ENCODE measurements at places on chromosomes 5 and 9.

DNA sequence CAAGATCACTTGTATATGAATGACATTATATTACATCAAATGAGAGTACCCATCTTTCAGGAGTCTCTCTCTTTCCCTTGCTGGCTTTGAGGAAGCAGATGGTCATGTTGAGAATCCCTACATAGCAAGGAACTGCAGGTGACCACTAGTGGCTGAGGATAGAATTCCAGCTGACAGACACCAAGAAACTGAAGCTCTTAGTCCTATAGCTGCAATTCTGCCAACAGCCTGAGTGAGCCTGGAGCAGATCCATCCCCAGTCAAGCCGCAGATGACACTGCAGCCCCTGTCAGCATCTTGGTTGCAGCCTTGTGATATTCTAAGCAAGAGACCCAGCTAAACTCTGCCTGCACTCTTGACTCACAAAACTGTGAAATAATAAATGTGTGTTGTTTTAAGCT is 531.5 kb downstream of the CSNK1G3 start:
- no peak for DNase-seq

- peak; percentile 87 for DNase-seq
Measured at GRCh38 chr5:138148811-138149210, 9.6 kb upstream of the NME5 start.

DNA sequence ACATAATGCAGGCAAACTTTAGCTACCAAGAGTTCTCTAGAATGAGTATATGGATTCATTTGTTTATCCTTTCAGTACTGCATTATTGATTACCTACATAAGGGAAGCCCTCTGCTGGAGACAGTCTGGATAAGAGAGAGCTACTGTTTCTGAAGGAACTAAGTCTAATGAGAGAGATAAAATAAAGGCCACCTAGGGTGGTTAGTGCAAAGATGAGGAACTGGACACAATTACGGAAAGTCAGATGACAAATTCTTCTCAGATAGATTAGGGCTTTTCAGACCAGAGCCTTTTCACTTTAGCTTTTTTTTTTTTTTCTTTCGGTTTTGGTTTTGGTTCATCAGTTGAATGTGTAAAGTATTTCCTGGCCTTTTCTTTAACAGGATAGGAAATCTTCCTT is 31.3 kb downstream of the ISOC1 start:
- no peak for DNase-seq

DNA sequence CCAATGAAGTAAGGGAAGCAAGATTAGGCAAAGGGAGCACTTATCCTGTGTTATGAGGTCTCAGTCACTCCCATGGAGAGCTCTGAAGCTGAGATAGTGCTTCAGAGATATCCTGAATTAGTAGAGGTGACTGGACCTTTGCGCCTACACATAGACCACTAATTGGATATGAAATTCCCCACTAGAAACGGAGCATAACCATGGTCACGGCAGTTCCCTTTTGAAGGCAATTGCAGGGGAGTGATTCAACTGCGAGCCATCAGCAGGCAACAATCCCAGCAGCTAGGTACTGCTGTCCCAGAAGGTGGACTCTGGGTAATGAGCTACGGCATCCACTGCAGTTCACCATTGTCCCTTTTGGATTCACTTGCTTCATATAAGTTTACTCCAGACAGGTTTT is 267.7 kb upstream of the RASA1 start:
- DNase-seq, result no peak

DNA sequence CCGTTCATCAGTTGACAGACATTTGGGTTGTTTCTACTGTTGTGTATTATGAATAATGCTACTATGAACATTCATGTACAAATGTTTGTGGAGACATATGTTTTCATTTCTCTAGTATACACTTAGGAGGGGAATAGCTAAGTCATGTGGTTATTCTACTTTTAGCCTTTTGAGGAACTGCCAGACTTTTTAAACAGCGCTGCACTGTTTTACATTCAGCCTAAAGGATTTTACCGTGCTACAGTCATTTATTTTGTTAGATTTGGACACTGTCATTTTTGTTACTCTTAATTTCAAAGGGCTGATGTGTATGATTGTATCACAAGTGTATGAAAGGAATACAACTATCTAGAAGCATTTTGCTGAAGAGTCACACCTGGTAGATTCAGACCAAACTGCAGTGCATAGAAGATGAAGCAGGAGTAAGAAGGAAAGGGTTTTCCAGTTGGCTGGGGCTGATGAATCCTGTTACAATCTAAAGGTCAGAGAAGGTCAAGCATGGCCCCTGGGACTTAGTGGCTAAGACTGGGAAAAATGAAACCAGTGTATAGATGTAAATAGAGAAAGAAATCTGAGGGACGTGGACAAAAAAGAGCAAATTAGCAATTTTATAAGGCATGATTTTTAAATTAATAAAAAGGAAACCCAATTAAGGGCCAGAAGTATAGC is 509.7 kb downstream of the PSAT1 start:
- DNase-seq, result peak; percentile 37

- no peak for DNase-seq
Measured at GRCh38 chr9:138094028-138094427, 216.4 kb downstream of the CACNA1B start.

DNA sequence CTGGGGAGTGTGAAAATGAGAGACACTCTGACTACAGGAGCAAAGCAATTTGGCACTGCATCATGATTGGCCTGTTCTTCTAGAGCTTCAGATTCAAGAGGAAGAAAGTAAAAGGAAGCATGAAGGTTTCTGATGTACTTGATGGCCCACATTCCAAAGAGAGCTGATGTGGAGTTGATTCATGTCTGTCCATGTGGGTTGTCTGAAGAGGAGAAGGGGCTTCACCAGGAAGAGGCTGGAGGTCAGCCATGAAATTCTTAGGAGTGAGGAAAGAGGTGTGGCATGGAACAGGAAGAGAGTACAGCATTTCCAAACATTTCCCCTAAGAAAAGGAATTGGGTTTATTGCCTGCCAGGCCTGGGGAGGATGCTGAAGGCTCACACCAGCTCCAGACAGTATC is 70.7 kb downstream of the PTCD2 start:
- no peak for DNase-seq

- no peak for DNase-seq
Measured at GRCh38 chr5:118628660-118629354, 359.5 kb downstream of the DTWD2 start.

DNA sequence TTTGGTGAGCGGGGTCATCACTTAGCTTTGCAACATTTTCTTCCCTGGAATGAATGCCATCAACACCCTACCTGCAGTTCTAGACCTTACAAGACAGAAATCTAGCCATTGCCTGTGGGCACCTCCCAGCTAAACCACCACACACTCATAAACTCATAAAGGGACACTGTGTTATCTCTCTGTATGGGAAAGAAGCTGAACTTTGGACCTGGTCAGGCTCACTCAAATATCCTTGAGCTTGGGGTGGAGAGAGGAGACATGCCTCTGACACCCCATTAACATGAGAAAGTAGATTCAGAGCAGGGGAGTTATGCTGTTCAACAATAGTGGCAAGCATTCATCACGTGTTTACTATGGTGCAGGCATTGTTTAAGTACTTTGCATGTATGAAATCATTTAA is 205.6 kb downstream of the ZNF462 start:
- no peak for DNase-seq

DNA sequence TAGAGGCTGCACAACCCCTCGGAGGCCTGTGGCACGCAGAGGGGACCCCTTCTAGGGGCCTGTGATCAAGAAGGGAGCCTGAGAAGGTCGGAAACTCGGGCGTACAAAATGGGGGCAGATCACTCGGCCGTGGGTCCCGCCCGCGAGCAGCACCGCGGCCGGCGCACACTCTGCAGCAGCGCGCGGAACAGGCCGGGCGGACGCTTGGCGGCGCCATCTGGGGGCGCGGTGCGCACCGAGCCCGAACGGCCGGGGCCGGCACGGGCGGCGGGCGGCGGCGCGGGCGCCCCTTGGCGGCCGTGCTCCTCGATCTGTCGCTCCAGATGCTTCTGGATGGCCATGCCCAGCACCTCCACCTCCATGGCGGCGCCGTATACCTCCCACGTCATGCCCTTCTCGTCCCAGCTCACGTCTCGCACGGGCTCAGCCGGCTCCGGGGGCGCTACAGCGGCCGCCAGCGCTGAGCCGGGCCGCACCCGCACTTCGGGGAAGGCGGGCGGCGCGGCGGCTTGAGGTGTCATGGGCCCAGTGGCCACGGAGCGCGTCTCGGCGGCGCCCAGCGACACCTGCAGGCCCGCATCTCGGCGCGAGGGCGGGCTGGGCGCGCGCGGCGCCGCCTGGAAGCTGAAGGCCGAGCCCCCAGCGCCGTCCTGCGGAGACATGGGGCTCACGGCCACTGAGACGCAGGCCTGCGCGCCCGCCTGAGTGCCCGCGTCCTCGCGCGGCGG is 13.1 kb downstream of the GPRIN1 start:
- no peak for DNase-seq

DNA sequence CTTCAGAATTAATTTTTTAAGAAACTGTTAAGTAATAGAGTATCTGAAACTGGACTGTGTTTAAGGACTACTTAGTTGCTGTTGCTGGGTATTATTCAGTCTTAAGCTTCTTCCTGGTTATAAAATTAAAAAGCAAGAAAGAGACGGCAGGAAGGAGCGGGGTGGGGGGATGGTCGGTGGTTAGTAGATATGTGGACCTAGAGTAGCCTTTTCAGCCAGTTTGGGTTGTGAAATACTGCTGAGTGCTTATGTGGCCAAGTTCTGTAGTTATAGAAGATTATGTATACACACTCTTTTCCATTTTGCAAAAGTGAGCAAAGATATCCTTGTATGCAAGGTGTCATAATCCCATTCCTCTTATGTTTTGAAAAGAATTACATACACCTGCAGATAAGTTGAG is 28.5 kb downstream of the TRIO start:
- peak; percentile 63 for DNase-seq

DNA sequence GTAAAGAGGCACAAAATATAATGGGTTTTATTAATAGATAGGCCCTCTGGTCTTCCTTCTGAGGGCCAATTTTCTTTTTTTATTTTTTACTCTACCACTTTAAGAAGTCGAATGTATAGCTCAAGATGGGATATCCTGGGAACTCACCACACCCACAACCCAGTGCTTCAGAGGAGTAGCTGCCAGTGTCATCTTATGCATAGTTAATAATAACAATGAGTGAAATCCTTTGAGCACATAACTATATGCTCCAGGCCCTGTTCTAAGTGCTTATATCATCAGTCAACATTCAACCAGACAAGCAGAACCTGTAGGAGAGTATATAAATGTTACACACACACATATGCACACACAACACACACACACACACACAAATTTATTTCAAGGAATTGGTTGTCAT is 150.3 kb upstream of the ACTBL2 start:
- no peak for DNase-seq

DNA sequence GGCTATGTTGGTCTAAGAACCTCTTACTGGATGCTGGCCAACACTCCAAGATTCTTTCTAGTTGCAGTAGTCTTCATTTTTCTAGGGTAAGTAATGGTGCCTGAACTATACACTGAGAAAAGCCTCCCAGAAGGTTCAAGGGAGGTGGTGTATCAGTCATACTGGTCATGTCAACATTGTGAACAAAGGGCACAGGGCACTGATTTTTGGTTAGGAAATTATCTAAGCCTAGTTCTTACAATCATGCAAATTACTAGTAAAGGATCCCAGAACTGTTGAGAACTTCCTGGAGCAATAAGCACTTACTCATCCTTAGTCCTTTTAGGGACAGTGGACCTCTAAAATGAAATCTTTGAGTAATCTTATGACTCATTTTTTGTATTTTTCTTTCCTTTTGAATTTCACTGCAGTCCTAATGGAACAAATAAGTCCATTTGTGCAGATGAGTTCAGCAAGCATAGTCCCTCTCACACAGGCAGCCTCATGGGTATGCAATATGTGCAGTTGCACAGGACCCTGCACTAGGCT is 21.1 kb upstream of the CDC42SE2 start:
- peak; percentile 91 for DNase-seq

- peak; percentile 63 for DNase-seq
Measured at GRCh38 chr5:115838885-115839518, 2.4 kb downstream of the ATG12 start.

GRCh38 chr9:97749928-97750327 is 52.8 kb upstream of the XPA start:
- no peak for DNase-seq

GRCh38 chr5:142391058-142391845 is 66.4 kb upstream of the SPRY4 start:
- DNase-seq, result no peak

DNA sequence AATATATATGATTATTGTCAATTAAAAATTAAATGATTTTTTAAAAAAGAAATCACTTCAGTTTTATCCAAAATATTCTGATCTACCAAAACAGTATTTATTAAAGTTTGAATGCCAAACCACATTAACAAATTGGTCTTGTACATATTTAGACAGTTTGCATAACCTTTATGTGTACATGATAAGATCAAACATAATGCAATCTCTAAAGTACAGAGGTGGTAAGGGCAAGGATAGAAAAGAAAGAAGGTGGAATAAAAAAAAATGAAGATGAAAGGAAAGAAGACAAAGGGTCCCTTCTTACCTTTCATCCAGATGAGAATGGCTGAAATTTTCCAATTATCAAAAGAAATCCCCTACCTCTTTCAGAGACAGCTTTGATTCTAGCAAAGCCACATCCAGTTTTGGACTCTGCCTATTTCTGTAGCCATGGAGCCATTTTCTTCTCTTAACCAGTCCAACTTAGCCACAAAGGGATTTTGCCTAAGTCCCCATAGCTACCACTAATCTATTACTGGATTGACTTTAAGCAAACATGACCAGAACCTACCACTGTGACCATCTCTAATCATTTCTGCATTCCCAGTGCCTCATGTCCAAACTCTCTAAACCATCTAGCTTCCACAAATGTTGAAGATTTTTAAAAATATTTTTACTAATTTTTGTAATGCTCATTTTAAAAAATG is 133.3 kb upstream of the TRPM3 start:
- DNase-seq, result no peak

- DNase-seq, result peak; percentile 26
Measured at GRCh38 chr9:134066526-134066912, 1.3 kb downstream of the BRD3 start.

GRCh38 chr5:66223637-66224036 is 79.5 kb downstream of the SREK1 start:
- DNase-seq, result no peak

- no peak for DNase-seq
Measured at GRCh38 chr5:125176005-125176390, 429.6 kb upstream of the ZNF608 start.

- DNase-seq, result no peak
Measured at GRCh38 chr5:14286007-14286406, 142.9 kb downstream of the TRIO start.

- peak; percentile 56 for DNase-seq
Measured at GRCh38 chr5:77444356-77444755, 47.8 kb downstream of the WDR41 start.

DNA sequence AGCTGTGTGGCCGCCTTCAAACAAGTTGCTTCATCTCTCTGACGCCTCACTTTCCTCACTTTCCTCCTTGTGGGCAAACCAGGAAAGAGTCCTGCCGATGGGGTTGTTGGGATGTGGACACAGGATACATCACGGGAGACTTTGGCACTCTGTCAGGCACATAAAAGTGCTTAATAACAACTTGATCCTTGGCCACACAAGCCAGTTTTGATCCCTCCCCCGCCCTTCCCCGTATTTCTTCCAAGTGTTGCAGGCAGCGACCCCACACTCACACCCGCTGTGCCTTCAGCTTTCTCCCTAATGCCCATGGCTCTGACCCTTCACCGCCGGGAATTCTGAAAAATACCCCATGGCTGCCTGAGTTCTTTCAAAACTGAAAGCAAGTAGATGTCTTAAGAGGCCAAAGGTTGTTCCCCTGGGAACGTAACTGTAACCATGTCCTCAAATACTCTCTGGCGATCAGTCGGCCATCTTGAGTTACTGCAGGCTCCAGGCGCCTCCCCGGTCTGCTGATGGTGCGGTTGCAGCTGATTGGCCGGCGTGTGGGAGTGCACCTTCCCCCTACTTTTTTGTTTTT is 59.8 kb downstream of the ARHGEF37 start:
- DNase-seq, result no peak

All from EL (cell line).